Activated gamma-delta T cell treated with Interleukin-2 at 50 U/mL for 16 hours (primary cell): ENCODE measurements at places on chromosomes 1 and 21.
A peak's percentile ranks its signal among the peaks of the same experiment; 100 is the strongest.

- peak; percentile 42 for DNase-seq
Measured at GRCh38 chr1:67211589-67212563, 45.6 kb downstream of the IL23R start.

DNA sequence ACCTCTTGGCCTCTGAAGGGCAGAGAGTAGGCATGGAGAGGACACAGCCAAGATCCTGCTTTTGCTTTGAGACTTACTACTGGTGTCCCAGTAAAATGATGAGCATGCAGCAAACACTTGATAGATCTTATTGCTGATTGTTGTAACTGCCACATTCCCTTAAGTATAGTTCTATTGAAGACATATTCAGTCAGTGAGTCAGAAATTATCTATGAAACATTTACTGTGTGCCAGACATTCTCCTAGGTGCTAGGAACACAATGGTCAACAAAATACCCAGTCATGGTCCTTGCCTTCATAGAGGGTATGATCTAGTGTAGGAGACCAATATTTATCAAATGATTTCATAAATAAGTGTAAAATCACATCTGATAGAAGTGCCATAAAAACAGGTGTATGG, 13.6 kb downstream of the STYXL2 start:
- no peak for DNase-seq

DNA sequence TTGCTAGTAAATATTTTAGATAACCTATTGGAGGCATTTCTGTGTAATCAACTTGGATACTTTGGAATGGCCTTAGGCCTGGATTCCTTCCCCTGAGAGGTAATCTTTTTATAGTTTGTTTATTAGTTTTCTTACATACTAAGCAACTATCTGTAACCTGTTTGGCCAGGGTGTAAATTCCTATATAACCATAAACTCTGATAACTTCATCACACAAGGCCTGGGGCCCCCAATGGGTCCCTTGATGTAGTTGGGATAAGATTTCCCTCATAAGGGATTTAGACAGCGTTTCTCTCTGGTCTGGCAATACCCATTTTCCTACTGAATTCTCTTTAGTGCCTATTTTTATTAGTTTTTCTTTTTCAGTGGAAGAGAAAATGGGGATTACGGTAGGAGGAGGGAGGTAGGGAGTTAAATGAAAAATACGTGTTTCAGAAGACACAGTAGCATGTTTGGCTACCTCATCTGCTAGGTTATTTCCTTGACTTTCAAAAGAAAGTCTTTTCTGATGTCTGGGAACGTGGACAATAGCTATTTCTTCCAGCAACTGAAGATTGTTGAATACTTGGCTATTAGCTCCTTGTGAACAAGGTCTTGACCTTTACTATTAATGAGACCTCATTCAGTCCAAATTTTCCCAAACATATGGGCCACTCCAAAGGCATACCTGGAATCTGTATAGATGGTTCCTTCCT, 7.4 kb upstream of the AADACL3 start:
- DNase-seq = no peak

DNA sequence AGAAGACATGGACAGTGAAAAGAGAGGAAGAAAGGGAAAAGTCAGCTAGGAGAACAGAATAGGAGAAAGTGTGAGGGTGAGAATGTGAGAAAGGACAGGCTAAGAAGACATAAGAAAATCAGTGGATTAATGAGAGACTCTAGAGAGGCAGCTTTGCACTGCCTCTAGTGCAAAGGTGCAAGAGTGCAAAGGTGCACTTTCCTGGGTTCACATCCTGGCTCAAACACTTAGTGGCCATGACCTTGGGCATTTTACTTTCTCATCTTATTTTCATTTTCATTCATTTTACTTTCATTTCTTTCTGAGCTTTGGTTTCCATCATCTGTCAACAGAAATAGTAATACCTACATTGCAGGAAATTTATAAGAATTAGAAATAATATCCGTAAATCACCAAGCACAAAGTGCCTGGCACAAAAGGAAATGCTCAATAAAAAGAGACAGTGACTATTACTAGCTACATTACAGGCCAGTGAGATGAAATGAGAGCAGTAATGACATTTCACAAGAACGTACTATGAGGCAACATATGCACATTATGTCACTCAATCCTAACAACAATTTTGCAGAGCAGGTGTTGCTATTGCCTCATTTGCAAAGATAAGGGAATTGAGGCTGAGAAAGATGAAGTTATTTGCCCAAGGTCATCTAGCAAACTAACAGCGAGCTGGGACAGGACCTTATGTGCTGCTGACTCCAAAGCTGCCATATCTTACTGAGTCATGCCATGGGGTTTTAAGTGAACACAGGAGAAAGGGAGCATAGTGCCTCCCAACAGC, 107.0 kb upstream of the TLR5 start:
- DNase-seq = no peak
